Aorta (tissue), 5 donors: ENCODE measurements at places on chromosomes 5 and 9.
A peak's percentile ranks its signal among the peaks of the same experiment; 100 is the strongest.

- no peaks in the 10 kb centered on the region for H3K4me1 ChIP-seq
- no peaks in the 10 kb centered on the region for H3K36me3 ChIP-seq
- H3K27ac ChIP-seq = no peak overlapping the region
- DNase-seq = peak; percentile 65
Measured at GRCh38 chr5:114449860-114450421, 88.1 kb downstream of the KCNN2 start.

DNA sequence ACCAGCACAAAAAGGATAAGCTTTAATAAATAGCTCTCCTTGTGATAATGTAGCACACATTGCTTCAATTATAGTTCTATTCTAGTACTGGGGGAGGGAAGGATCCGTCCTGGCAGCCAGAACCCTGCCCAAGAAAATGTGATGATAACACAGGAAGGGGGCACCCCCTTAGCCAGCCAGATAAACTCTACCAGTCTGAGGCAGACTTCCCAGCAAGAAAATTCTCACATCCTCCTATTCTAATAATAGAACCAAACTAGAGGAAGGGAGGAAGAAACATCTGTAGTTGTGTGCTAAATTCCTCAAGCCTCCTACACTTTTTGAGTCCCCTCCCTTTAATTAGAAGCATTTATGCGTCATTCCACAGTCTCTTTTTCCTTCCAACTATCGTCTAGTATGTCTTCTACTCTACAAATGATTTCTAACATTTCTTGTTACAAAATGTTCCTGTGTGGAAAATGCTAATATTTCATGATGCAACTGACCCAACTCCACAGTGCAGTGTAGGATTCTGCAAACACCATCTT, 261.0 kb downstream of the SEMA5A start:
- H3K27ac ChIP-seq = peak overlapping the region; percentile 89
- no peaks in the 10 kb centered on the region for H3K36me3 ChIP-seq
- no peaks in the 10 kb centered on the region for H3K4me1 ChIP-seq

DNA sequence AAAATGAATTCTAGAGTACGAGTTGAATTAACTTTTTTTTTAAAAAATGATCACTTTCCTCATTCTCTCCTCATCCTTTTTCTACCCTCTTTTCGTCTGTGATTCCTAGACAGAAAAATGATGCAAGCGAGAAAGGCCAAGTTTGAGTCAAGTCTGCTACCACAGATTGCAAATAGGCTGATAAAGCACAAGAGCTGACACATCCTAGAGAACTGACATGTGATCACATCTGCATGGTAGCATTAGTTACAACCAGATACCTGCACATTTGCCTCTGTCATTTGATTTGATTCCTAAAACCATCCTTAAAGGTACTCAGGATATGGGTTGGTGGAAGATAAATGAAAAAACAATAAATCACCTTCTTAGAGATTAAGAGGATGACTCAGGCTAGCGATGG, 225.4 kb upstream of the PPP1R2B start:
- DNase-seq = no peak
- H3K4me3 ChIP-seq = no peak overlapping the region
- no peaks in the 10 kb centered on the region for H3K27me3 ChIP-seq
- no peak overlapping the region for H3K27ac ChIP-seq

GRCh38 chr5:91361790-91362189, 21.3 kb downstream of the ARRDC3 start:
- no peaks in the 10 kb centered on the region for H3K4me1 ChIP-seq
- no peak overlapping the region for H3K4me3 ChIP-seq
- H3K36me3 ChIP-seq = no peaks in the 10 kb centered on the region
- no peak for DNase-seq
- H3K27me3 ChIP-seq = no peaks in the 10 kb centered on the region

GRCh38 chr9:131485206-131485605, 17.5 kb upstream of the POMT1 start:
- H3K27me3 ChIP-seq = no peaks in the 10 kb centered on the region
- no peaks in the 10 kb centered on the region for H3K4me1 ChIP-seq
- peaks cover 13% of the 10 kb centered on the region for H3K36me3 ChIP-seq
- no peak overlapping the region for H3K4me3 ChIP-seq
- no peak overlapping the region for H3K27ac ChIP-seq
- no peak for DNase-seq

DNA sequence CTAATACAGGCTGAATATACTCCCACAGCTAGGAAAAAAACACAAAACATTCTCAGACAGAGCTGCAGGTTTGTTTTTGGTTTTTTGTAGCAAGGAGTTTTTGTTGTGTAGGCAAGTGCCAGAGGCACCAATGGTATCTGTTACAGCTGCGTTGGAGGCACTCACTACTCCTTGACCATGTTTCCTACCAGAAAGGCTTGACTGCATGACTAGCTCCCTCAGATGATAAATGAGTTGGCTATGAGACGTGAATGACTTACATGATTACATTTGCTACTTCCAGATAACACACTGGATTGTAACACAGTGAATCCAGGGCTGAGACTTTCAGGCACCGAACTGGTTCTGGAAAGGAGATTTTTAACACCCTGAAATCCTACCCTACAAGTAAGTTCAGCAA, 18.8 kb downstream of the GZMK start:
- no peaks in the 10 kb centered on the region for H3K4me1 ChIP-seq
- no peaks in the 10 kb centered on the region for H3K36me3 ChIP-seq
- no peaks in the 10 kb centered on the region for H3K27me3 ChIP-seq
- H3K4me3 ChIP-seq = no peak overlapping the region

GRCh38 chr9:89598926-89599325, 5.9 kb upstream of the GADD45G start:
- no peak overlapping the region for H3K27ac ChIP-seq
- no peak for DNase-seq
- H3K4me1 ChIP-seq = no peaks in the 10 kb centered on the region
- no peaks in the 10 kb centered on the region for H3K36me3 ChIP-seq
- no peak overlapping the region for H3K4me3 ChIP-seq

DNA sequence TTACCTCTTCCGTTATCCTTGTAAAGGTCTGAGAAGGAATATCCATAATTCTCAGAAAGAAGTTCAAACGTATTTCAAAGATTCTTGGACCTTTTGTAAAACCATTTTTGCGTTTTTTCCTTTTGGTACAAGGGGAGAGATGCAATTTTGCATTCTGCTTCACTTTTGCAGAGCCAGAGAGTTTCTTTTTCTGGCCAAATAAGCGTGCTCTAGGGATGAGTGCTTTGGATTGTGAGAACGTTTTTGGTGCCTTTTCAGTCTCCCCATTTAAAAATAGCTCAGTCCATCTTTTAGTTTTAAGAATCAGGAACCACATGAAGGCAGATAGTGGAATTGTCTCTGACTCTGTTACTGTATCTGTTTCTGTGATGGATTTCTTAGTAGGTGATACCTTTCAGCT, 1.5 kb downstream of the ARHGAP26 start:
- no peaks in the 10 kb centered on the region for H3K4me1 ChIP-seq
- no peaks in the 10 kb centered on the region for H3K36me3 ChIP-seq
- no peak overlapping the region for H3K27ac ChIP-seq
- no peak for DNase-seq
- no peaks in the 10 kb centered on the region for H3K27me3 ChIP-seq

DNA sequence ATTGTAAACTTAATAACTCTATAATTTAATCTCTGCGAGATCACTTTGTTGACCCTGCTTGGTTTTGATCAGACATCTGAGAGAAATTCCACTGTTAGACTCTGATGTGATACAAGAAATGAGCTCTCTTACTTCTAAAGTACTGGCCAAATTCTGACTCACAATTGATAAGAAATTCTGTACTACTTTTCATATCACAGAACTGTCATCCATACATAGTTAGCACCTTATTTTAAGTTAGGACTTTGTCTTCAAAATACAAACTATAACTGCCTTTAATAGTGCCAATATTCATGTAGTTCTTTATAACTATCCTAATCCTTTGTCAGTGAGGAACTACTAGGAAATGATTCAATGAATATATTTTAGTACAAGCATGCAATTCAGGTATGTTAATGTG, 23.4 kb downstream of the MARCHF11 start:
- no peak overlapping the region for H3K4me3 ChIP-seq
- H3K4me1 ChIP-seq = no peaks in the 10 kb centered on the region
- DNase-seq = no peak
- H3K27me3 ChIP-seq = no peaks in the 10 kb centered on the region

DNA sequence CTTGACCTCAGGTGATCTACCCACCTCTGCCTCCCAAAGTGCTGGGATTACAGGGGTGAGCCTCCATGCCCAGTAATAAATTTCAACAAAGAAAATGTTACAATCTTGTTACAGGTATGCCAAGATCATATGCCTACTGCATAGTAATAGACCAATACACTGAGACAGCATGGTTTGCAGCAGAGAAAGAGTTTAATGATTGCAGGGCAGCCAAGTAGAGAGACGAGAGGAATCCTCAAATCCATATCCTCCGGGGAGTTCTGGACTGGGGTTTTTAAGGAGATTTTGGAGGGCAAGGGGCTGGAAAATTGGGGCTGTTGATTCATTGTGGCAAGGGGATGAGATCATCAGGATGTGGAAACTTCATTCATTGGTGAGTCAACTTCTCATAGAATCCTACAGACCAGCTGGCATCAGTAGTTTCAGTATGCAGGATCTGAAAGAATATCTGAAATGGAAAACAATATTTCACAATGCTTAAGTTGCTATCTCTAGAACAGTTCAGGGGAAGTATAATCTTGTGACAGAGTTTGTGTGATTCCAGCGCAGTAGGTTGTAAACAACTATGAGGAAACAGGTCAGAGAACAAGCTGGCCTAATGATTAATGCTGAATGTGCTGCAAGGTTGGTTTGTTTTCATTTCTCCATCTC, 14.8 kb upstream of the TUT7 start:
- no peak overlapping the region for H3K27ac ChIP-seq
- DNase-seq = no peak
- no peak overlapping the region for H3K4me3 ChIP-seq
- H3K36me3 ChIP-seq = no peaks in the 10 kb centered on the region

GRCh38 chr9:127144670-127145445, 22.4 kb upstream of the ANGPTL2 start:
- no peaks in the 10 kb centered on the region for H3K36me3 ChIP-seq
- H3K27ac ChIP-seq = no peak overlapping the region
- no peaks in the 10 kb centered on the region for H3K27me3 ChIP-seq
- DNase-seq = no peak
- H3K4me1 ChIP-seq = no peaks in the 10 kb centered on the region
- no peak overlapping the region for H3K4me3 ChIP-seq

DNA sequence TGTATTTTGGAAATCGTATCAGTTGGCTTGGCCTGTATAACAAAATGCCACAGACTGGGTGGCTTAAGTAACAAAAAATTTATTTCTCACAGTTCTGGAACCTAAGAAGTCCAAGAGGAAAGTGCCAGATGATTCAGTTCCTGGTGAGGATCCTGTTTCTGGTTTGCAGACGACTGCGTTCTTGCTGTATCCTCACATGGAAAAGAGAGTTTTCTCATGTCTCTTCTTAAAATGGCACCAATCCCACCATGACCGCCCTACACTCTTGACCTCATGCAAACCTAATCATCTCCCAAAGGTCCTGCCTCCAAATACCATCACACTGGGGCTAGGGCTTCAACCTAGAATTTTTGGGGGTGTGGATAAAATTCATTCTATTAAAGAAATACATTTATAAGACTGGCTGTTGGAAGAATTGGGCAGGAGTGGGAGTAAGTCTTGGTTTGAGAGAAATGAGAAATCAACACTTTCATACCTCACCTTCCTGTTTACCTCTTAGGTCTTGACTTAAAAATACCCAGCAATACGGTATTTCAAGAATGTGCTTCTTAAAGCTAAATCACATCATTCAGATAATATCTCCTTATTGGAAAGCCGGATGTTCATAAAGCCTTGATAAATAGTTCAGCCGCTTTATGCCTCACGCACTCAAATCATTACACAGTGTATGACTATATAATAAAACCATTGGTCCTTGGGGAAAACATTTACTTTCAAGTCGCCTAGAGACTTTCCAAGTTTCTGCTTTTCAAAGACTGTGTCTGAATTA, 28.7 kb downstream of the PTTG1 start:
- H3K4me1 ChIP-seq = no peaks in the 10 kb centered on the region
- DNase-seq = no peak
- H3K36me3 ChIP-seq = no peaks in the 10 kb centered on the region
- no peak overlapping the region for H3K4me3 ChIP-seq

DNA sequence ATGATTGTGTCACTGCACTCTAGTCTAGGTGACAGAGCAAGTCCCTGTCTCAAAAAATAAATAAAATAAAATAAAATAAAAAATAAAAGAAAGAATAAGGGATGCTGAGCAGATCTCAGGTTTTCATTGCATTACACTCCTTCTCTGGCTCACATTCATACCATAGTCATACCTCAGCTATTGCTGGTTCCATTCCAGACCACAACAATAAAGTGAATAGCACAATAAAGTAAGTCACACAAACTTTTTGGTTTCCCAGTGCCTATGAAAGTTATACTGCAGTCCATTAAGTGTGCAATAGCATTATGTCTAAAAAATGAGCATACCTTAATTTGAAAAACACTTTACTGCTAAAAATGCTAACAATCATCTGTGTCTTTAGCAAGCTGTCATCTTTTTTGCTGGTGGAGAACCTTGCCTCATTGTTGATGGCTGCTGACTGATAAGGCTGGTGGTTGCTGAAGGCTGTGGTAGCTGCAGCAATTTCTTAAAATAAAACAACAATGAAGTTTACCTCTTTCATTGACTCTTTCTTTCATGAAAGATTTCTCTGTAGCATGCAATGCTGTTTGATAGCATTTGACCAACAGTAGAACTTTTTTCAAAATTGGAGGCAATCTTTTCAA, 415.7 kb downstream of the ZNF608 start:
- H3K27ac ChIP-seq = no peak overlapping the region
- no peaks in the 10 kb centered on the region for H3K27me3 ChIP-seq
- no peak for DNase-seq

- no peak for DNase-seq
- no peak overlapping the region for H3K27ac ChIP-seq
- H3K4me3 ChIP-seq = no peak overlapping the region
- no peaks in the 10 kb centered on the region for H3K27me3 ChIP-seq
- H3K4me1 ChIP-seq = no peaks in the 10 kb centered on the region
Measured at GRCh38 chr9:2966565-2967300, 122.8 kb upstream of the PUM3 start.
